Adrenal gland (tissue), 19 donors: ENCODE measurements at places on chromosomes 7 and 10. TPM values are rescaled to one million over a fixed set of nuclear protein-coding genes. Genes with fewer than 3 reads are reported as not detected.

- no peak for DNase-seq
Observed at GRCh38 chr7:84025332-84025927, 169.2 kb downstream of the SEMA3A start.

DNA sequence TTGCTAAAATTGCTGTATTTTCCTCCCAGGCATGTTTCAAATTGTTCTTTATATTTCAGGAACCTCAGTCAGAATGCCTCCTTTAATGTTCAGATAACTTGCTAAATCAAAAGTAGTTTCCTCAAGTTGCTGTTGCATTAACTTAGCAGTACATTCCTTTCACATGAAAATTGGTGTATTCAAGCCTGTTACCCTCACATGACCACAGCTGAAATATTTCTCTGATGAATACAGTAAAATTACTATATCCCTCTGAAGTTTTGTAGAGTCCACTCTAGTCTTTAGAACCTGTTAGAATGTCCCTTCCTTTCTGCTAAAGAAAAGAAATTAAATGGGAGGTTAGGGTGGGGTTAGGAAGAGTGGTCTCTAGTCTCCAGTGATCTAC is 24.5 kb upstream of the C1GALT1 start:
- no peak for DNase-seq

DNA sequence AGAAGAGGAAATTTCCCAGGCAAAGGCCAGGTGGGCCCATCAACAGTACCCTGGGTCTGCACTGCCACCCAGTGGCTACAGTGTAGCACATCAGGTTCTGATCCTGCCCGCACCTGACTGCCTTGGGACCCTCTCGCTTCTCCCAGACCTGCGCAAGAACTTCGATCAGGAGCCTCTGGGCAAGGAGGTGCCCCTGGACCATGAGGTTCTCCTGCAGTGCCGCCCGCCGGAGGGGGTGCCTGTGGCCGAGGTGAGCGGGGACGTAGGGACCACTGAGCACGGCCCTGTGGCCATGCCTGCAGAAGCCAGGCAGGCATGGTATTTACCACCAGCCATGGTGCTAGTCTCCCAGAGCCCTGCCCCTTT is 33.9 kb upstream of the SLC29A3 start:
- no peak for DNase-seq

DNA sequence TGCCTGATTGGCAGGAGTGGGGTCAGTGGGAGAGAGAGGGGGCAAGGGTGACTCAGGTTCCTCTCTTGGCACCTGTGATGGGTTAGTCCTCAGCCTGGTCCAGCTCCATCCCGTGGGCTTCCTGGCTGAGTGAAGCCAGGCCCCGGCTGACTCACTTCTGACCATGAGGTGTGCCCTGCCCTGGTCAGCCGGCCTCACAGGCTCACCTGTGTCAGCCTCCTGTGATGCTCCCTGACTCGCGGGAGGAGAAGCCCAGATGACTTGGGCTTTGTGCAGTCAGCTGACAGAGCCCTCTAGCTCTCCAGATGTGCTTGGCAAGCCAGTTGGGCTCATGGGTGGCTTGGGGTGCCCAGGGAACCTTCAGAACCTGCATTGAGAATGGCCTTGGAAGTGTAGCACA is 16.0 kb upstream of the PPIF start:
- no peak for DNase-seq

DNA sequence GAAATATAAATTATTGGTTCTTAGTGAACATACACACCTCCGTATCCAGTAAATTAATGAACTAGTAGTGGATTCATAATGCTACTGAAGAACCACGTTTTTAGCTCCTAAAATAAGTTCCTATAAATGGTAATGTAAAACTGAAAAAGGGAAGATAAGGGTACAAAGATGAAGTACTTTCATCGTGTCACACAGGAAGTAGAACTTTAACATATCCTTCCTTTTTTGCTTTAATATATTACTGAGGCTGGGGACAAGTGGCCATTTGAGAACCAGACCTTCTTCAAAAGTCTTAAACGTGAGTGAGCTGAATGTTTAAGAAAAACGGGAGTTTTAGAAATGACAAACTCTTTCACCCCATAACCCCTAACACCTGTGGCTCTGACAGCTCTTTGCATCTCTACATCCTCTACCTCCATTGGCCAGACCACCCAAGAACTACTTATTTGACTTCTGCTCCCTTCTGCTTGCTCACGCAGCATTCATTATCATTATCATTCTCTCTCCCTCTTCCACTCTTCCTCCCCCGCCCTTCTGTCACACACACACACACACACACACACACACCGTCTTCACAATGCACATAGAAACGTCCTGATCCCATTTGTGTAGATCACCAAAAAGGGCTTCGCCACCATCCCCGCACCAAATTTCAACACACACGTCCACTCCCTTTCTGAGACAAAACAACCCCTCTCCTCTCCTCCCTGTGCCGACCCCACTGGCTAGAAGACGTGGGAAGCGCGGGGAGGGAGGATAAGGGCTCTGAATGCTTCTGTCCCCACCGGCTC is 677 bp downstream of the SKAP2 start:
- DNase-seq, result peak; percentile 62

- no peak for DNase-seq
Observed at GRCh38 chr10:25455980-25456567, 281.3 kb downstream of the GPR158 start.

- no peak for DNase-seq
Observed at GRCh38 chr10:113452146-113452845, 100.6 kb upstream of the HABP2 start.

Gene CALML5
- total RNA-seq, result not detected

DNA sequence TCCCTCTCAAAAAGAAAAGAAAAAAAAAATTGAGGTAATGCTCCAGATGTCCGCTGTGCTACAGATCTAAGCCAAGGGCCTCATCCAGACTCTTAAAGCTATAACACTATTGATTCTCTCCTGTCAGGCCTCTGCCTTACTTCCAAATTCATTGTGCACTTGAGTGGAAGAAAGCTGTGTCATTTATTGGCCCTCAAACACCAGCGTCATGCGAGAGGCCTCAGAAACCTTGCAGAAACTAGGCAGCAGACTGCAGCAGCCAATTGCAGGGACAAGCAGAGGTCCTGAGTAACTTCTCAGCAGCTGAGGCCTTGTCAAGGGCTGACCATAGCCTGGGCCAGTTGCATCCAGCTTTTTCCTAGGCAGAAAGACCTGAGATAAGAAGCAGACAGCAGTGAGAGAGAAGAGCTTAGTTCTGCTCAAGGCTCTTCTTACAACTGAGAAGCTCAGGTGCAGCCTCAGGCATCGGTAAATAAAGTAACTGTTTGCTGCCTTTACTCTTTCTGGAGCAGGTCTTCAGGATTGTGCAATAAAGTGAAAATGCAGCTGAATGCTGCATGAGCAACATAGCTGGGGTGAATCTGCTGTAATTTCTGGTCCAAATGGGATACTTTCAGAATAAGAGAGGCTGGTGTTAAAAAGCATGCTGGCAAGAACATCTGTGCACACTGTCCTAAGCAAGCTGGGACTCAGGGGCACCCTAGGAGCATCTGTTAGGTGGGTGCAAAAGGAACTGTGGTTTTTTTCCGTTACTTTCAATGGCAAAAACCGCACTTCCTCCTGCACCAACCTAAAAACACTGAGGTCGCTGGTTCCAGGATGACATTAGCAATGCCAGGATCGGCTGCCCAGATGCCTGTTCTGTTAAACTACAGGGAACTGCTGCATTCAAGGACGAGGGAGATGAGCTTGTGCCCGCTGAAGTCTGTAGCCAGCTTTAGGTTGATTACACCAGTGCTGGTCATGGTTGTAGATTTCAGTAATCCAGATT is 181.8 kb upstream of the PFKP start:
- no peak for DNase-seq

GRCh38 chr7:14579971-14580370 is 322.6 kb downstream of the DGKB start:
- DNase-seq, result no peak

Gene PRR15
- total RNA-seq, result 0.26 TPM

- no peak for DNase-seq
Observed at GRCh38 chr10:125451319-125451718, 231.6 kb downstream of the TEX36 start.

Gene LRRD1
- not detected for total RNA-seq

DNA sequence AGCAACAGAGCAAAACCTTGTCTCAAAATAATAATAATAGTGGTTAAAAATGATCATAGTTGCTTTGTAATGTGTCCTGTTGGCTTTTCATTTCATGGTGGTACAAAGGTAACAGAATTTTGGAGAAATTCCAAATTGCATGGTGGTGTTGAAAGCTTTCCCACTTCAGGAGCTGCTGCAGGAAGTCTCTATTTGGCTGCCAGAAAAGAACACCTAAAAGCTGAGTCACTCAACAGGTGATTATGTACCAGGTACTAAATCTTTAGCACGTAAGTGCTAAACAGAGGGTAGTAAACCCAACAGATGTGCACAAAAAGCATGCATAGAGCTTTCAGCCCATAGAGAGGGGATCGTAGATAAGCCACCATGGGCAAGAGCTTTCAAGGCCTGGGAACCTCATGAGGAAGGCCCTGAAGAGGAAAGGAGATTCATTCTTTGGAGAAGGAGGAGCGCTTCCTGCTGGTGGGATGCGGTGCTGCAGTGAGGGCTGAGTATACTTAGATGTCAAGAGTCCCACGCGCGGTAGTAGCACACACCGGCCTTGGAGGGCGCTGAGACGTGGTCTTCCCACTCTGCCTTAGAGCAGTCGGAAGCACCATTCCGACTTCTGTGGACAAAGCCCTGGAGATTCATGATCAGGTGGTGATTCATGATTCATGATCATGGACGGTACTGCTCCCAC is 118.7 kb downstream of the RALA start:
- DNase-seq, result no peak

DNA sequence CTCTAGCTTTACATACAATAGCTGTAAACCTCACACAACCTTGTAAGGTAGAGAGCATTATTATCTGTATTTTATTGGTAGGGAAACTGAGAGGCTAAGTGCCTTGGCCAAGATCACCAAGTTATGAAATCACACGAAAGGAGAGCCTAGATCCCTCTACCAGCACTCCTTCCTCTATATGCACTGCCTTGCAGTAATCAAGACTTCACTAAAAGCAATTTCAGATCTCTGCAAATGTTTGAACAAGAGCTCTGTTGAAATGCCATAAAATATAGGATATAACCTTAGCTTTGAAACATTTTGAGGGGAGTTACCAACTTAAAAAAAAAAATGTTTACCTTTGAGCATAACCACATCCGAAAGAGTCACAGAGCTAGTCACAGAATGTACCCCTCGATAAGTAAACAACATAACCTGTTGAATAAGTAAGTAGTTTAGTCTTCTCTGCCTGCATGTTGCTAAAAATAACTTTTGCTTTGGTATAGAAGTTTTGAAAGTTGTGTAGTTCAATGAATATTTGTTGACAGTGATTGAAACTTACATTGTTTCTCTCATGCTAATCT is 709.4 kb downstream of the AUTS2 start:
- DNase-seq, result no peak

DNA sequence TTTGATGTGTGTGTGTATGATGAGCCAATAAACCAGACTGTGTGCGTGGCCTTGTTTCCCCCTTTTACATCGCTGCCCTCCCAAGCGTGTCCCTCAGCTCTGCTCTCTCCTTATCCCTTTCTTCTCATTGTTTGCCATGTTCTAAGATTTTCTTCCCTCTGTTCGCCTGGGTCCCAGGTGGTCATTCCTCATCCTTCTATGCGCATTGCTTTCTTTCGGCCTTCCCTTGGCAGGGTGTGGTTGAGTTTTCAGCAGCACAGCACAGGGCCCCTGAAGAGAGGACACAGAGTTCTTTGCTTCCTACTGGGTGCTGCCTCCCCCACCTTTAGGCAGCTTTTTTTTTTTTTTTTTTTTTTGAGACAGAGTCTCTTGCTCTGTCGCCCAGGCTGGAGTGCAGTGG is 23.1 kb downstream of the GBX1 start:
- DNase-seq, result peak; percentile 34

Gene CTAGE4
- 0.31 TPM for total RNA-seq

DNA sequence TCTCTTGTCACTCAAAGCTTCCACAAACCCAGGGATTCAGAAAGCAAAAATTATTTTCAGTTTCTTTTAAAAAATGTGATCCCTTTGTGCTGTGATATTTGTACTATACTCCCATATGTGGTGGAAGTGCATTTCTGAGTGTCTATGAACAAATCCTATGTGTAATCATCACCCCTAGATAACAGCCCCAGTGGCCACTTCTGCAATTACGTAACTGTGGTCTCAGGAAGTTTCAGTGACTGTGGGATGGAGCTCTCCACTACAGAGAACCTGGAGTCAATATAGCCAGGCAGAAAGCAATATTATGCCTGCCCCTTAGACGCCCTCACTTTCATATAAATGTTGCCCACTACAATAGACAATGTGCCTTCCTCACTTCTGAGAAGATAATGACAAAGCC is 1101.7 kb upstream of the GHITM start:
- DNase-seq, result no peak
